ENCODE measurements at places on chromosomes 1 and 21. TPM values are rescaled to one million over a fixed set of nuclear protein-coding genes. Genes with fewer than 3 reads are reported as not detected.

- no peaks in the 10 kb centered on the region for H3K36me3 ChIP-seq
- H3K4me1 ChIP-seq, result no peaks in the 10 kb centered on the region
- H3K4me3 ChIP-seq, result no peak overlapping the region
- no peak overlapping the region for H3K27ac ChIP-seq
- DNase-seq, result no peak
- H3K27me3 ChIP-seq, result no peaks in the 10 kb centered on the region
These were observed 31.0 kb upstream of the IL10 start for GRCh38 chr1:206803221-206803730.

GRCh38 chr1:245583575-245584330 is 429.0 kb downstream of the KIF26B start:
- H3K4me1 ChIP-seq, result no peaks in the 10 kb centered on the region
- DNase-seq, result no peak
- H3K27ac ChIP-seq, result no peak overlapping the region
- H3K27me3 ChIP-seq, result no peaks in the 10 kb centered on the region

- no peak overlapping the region for H3K4me3 ChIP-seq
- no peaks in the 10 kb centered on the region for H3K4me1 ChIP-seq
- H3K36me3 ChIP-seq, result peaks cover 34% of the 10 kb centered on the region
These were observed 7.1 kb upstream of the AGO3 start for GRCh38 chr1:35923791-35924221.

DNA sequence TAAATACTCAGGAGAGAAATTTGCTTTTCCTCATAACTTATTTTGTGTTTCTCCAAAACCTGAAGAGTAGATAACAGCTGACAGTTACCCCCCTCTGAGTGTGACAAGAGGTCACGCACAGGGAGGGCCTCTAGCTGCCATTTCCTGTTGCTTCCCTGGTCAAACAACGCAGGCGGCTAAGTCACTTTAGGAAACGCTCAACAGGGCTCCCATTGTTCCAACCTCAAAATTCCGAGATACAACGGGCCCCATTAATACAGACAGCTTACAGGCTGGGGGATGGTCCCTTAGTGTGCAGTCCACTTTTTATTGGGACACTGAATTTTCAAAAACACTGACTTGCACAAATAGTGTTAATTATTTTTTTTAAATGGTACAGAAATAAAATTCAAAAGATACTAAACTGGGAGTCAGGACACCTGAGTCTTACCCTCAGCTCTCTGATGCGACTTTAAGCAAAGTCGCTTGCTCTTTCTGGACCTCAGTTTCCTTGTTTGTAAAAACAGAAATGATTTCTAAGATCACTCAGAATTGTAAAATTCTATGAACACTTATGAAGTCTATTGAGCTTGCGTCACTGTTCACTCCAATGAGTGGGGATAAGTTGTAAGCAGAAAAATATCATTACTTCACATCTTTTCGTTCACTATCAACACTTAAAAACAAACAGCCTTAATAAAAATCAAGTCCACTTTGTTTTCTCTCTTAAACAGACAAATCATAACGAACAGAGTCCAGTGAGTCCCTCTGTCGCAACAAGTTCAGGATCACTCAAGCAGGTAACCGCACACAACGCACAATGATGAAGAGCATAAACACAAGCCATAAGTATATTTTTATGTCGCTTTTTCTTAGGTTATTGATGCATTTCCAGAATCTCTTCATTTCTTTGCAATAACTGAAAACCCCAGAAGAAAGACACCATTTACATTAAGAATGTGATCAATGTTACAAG is 13.5 kb downstream of the LZIC start:
- peaks cover 9% of the 10 kb centered on the region for H3K4me1 ChIP-seq
- no peak overlapping the region for H3K27ac ChIP-seq
- no peak overlapping the region for H3K4me3 ChIP-seq
- H3K27me3 ChIP-seq, result no peaks in the 10 kb centered on the region

GRCh38 chr21:46191686-46192575 is 7.7 kb upstream of the SPATC1L start:
- H3K27me3 ChIP-seq, result no peaks in the 10 kb centered on the region
- no peak overlapping the region for H3K27ac ChIP-seq
- no peak for DNase-seq
- H3K4me3 ChIP-seq, result no peak overlapping the region
- no peaks in the 10 kb centered on the region for H3K4me1 ChIP-seq

DNA sequence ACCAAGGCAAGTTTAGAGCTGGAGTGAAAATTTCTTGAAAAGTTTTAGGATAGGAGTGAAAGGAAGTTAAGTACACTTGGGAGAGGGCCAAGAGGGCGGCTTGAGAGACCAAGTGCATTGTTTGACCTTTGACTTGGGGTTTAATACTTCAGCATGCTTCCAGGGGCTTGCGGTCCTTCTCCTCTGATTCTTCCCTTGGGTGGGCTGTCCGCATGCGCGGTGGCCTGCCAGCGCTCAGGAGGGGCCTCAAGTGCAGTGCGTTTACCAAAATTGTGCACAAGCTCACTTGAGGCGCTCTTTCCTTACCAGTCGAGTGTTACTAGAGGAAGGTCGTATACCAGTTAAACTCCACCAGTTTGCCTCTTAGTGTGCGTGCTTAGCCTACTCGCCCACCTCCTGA is 91.3 kb upstream of the LYST start:
- no peak for DNase-seq
- no peak overlapping the region for H3K4me3 ChIP-seq
- H3K27ac ChIP-seq, result no peak overlapping the region

GRCh38 chr1:9080705-9081291 is 11.4 kb upstream of the SLC2A5 start:
- H3K27ac ChIP-seq, result peak overlapping the region; percentile 88
- no peaks in the 10 kb centered on the region for H3K36me3 ChIP-seq
- H3K27me3 ChIP-seq, result no peaks in the 10 kb centered on the region
- peaks cover 35% of the 10 kb centered on the region for H3K4me1 ChIP-seq

- peaks cover 51% of the 10 kb centered on the region for H3K27me3 ChIP-seq
- H3K4me3 ChIP-seq, result no peak overlapping the region
- no peaks in the 10 kb centered on the region for H3K36me3 ChIP-seq
- peaks cover 9% of the 10 kb centered on the region for H3K4me1 ChIP-seq
- no peak overlapping the region for H3K27ac ChIP-seq
These were observed 30.7 kb downstream of the DMBX1 start for GRCh38 chr1:46520063-46520911.

GRCh38 chr1:225772323-225772768 is 5.3 kb upstream of the SRP9 start:
- no peak overlapping the region for H3K4me3 ChIP-seq
- H3K36me3 ChIP-seq, result no peaks in the 10 kb centered on the region
- H3K27me3 ChIP-seq, result no peaks in the 10 kb centered on the region

DNA sequence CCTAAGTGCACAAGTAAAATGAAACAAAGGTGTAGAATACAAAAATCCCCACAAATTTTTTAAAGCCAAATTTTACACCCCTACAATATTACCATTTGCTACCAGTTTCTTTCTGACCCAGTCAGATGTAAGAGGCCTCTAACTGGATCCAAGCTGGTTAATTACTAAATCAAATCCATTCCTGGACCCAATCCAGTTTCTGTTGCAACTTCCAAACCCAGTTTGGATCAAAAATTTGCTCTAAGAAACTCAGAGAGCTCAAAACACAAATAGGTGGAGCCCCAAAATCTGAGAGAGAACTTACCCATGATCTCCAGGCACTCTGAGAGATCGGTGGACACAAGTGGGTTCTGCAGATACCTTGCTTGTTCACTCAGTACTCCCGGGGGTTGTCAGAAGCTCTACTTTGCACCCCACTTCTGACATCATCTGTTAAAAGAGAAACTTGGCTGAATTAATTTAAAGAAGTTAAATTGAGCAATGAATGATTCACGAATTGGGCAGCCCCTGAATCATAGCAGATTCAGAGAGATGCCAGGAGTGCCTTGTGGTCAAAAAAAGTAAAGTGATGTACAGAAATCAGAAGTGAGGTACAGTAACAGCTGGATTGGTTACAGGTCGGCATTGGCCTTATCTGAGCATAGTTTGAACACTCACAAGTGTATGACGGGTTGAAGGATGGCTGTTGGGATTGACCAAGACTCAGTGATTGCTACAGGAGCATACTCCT is 448.0 kb downstream of the KCNT2 start:
- H3K27ac ChIP-seq, result no peak overlapping the region
- DNase-seq, result no peak
- no peaks in the 10 kb centered on the region for H3K4me1 ChIP-seq
- no peak overlapping the region for H3K4me3 ChIP-seq
- H3K27me3 ChIP-seq, result no peaks in the 10 kb centered on the region
- H3K36me3 ChIP-seq, result no peaks in the 10 kb centered on the region

DNA sequence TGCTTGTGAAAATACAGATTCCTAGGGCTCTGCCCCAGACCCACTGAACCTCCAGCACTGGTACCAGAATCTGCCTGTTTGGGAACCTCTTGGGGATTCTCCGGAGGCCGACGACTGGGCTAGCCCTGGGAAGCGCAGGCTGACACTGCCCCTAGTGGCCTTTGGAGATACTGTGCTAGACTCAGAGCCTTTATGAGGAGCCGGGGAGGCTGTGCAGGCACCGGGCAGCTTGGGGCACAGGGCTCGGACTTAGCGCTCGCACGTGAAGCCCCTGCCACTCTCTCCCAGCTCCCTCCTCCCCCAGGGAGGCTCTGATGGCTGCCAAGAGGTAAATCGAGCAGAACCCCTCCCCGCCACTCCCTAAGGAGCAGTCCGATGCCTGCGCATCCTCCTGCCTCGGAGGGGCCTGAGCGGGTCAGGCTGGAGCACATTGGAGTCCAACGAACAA is 144.6 kb upstream of the TNR start:
- DNase-seq, result peak; percentile 63
- H3K4me1 ChIP-seq, result no peaks in the 10 kb centered on the region
- no peak overlapping the region for H3K4me3 ChIP-seq
- no peaks in the 10 kb centered on the region for H3K27me3 ChIP-seq
- no peaks in the 10 kb centered on the region for H3K36me3 ChIP-seq

The TMEM200B gene
- polyA plus RNA-seq, result 5.9 TPM

The STIL gene
- 4.7 TPM for polyA plus RNA-seq

The AVPR1B gene
- 0.81 TPM for polyA plus RNA-seq

The S100A9 gene
- polyA plus RNA-seq, result 40.3 TPM

The EPS8L3 gene
- polyA plus RNA-seq, result 343 TPM
